CD4-positive, alpha-beta T cell treated with Interleukin-21 for 1 hour (primary cell): ENCODE measurements at places on chromosomes 4 and X.

DNA sequence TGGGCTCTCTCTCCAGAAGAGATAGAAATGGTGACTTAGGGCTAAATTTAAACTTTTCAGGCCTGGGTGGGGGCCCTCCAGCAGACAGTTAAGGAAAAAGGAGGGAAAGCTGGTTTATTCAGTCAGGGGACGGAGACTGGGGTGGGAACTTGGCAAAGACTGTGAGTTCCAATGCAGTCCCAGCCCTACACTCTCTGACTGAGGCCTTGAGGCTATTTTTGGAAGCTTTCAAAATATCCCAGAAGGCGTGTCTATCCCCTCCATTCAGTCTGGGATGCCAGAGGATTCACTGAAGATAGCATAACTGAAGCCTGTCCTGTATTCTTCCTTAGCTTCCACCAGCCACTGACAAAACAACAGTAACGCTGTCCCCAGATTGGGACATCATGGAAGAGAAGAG, 32.1 kb upstream of the MSN start:
- DNase-seq, result no peak

DNA sequence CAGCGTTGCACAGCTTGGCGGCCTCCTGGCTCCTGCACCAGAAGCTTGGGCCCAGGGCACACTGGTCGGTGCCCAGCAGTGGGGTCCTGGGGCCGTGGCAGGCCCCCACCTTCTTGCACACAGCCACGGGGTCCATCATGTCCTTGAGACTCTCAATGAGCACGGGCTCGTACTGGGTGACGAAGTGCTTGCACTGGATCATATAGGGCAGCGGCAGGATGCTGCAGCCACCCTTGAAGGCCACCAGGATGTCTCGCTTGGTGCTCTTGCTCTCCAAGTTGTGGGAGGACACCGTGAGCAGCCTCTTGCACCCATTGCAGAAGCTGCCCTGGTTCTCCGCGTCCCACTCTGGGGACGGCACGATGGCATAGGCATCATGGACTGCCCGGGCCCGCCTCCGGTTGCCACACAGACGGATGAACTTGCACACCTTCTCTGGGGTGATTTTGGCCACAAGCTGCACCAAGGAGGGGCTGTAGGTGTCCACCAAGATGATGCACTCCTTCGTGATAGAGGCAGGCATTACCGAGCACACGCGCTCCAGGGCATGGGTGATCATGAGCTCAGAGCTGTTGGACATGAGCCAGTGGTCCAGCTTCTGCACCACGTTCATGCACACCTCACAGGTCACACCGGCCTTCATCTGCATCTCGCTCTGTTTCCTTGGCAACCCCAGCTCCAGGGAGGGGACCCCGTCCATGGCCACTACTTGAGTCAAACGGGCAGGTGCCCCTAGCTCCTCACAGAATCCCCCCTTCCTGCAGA, 1.2 kb downstream of the PSAPL1 start:
- no peak for DNase-seq

GRCh38 chr4:142064181-142064580, 427.8 kb downstream of the IL15 start:
- no peak for DNase-seq

DNA sequence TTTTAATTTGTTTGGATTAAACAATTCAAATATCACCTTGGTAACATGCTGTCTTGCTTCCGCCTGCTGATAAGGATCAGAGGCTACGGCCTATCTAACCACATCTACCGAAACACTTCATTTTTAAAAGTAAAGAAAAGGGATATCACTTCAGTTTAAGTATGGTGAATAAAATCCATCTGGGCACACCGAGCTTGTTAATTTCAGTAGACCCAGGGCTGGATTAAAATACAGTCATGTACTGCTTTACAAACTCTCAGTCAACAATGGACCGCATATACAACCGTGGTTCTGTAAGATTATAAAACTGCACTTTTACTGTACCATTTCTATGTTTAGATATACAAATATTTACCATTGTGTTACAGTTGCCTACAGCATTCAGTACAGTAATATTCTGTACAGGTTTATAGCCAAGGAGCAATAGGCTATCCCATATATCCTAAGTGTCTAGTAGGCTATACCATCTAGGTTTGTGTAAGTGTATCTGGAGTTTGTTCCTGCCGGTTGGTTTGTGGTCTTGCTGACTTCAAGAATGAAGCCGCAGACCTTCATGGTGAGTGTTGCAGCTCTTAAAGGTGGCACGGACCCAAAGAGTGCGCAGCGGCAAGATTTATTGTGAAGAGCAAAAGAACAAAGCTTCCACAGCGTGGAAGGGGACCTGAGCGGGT, 40.0 kb downstream of the SEPTIN11 start:
- peak; percentile 84 for DNase-seq

DNA sequence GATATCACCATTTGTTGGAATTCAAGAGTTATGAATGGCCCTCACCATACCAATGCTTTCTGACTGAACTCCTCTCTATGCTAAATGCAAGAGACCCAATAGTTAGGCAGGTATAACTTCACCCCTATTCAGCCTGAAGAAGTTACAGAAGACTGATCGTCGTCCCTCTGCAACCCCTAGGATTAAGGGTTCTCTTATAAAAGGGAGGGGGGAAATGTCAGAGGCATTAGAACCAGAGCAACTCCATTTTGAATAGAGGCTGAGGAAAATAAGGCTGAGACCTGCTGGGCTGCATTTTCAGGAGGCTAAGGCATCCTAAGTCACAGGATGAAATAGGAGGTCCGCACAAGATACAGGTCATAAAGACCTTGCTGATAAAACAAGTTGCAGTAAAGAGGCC, 494.3 kb downstream of the SPRY1 start:
- DNase-seq, result no peak

GRCh38 chr4:138915756-138916155, 99.8 kb upstream of the NOCT start:
- no peak for DNase-seq

GRCh38 chr4:106588891-106589290, 220.3 kb upstream of the GIMD1 start:
- no peak for DNase-seq

GRCh38 chrX:76253432-76253831, 80.6 kb downstream of the PBDC1 start:
- DNase-seq, result peak; percentile 56

DNA sequence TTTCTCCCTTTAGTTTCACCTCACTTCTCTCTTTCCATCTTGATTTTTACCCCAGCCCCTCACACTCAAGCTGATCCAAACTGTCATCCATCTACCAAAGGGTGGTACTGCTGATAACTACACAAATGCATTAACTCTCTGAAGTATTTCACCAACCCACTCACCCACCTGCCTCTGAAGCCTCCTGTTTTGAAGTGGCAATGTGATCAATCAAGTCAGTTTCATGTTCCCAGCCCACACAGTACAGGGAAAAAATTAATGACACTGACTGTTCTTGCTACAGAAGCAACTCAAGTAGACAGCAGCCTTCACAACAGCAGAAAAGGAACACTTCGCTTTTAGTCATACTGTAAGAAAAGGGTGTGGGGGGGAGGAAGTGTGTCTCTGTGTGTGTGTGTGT, 183.0 kb upstream of the NOCT start:
- no peak for DNase-seq

GRCh38 chr4:165556383-165556782, 177.6 kb downstream of the CPE start:
- no peak for DNase-seq
